ENCODE measurements at places on chromosomes 16 and 17.

DNA sequence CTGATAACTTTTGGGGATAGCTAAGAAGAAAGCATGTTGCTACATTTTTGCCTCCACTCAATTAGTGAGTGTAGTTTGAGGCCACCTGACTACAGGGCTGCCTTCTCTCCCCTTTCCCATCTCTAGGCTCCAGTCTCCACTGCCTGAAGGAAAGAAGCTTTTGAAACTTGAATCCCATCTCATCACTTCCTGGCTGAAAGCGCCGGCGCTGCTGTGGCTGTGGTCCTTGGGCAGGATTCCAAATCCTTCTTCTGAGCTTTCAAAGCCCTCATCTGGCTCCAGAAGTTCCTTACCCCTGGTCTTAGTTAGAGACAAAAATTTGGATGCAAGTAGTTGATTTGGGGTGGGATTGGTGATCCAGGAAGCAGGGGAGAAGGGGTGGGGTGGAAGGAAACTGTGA is 119.4 kb downstream of the FOXL1 start:
- no peak for DNase-seq

GRCh38 chr17:81960130-81960958 is 643 bp downstream of the NOTUM start:
- DNase-seq: no peak

GRCh38 chr17:7058831-7059447 is 15.0 kb upstream of the SLC16A11 start:
- no peak for DNase-seq

DNA sequence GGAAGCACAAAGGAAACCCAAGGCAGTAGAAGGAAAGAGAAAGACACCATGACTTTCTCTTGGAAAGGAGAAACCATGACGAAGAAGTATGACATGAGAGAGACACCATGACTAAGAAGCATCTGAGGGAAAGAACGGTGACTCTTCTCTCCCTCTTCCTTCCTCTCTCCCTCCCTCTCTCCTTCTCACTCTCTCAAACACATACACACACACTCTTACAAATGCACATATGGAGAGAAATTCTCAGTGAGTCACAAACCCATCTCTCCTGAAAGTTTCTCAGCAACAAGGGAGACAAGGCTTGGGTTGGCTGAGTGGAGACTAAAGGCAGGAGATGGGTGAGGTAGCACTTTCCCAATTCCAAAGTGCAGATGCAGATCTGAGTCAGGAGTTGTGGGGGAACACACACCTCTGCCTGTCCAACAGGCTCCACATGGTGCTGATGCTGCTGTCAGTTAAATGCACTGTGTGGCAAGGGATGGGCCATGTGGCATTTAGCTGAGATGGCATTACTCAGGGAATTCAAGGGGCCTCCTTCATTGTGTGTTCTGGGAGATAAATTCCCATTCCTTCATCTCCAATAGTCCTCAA is 336.7 kb upstream of the C16orf82 start:
- DNase-seq: no peak

GRCh38 chr17:35559495-35560210 is 966 bp downstream of the SLFN14 start:
- no peak for DNase-seq
